ENCODE measurements at places on chromosomes 13 and 19. TPM values are rescaled to one million over a fixed set of nuclear protein-coding genes. Genes with fewer than 3 reads are reported as not detected.

DNA sequence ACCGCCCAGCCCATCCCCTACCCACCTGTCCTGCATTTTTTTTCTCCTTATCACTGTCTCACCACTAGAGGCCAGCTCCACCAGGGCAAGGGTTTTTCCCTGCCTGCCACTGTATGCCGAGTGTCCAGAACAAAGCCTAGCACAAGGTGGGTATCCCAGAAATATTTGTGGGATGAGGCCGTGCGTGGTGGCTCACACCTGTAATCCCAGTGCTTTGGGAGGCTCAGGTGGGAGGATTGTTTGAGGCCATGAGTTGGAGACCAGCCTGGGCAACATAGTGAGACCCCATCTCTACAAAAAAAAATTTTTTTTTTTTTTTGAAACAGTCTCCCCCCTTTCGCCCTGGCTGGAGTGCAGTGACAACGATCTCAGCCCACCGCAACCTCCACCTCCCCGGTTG, 2.9 kb upstream of the MRI1 start:
- H3K27me3 ChIP-seq, result no peaks in the 10 kb centered on the region
- DNase-seq, result no peak
- H3K36me3 ChIP-seq, result peaks cover 57% of the 10 kb centered on the region
- no peak overlapping the region for H3K27ac ChIP-seq

- no peak overlapping the region for H3K4me3 ChIP-seq
- no peak overlapping the region for H3K27ac ChIP-seq
- H3K4me1 ChIP-seq, result no peaks in the 10 kb centered on the region
- H3K36me3 ChIP-seq, result no peaks in the 10 kb centered on the region
- H3K27me3 ChIP-seq, result no peaks in the 10 kb centered on the region
Observed at GRCh38 chr13:80751854-80752253, 410.9 kb upstream of the SPRY2 start.

GRCh38 chr19:1523412-1524286, at the start of gene PLK5:
Gene PLK5, plus strand, starts transcription at chr19:1524077. Its CDS starts 2,920 bp downstream, at chr19:1526997.
- H3K27ac ChIP-seq, result no peak within 1 kb of the TSS
- DNase-seq, result no peak
- no peaks in the 10 kb centered on the region for H3K36me3 ChIP-seq
- no peak within 1 kb of the TSS for H3K4me3 ChIP-seq

DNA sequence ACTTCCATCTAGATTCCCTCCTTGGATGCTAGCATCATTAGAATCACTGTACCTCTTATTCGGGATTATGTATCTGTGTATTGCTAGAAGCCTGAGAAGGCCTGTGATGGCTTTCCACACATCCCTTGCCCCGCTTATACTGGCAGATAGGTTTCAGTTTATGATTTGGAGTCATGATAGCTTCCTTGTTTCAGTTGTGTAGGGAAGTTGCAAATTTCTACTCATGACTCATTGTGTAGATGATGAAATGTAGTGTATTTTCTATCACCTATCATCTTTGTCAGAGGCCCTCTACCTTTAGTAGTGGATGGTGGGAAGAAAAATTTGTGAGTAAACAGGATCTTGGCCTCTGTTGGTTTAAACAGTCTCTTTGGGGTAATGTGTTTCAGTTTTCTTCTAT, 165.2 kb downstream of the GGACT start:
- no peak overlapping the region for H3K4me3 ChIP-seq
- peaks cover 17% of the 10 kb centered on the region for H3K36me3 ChIP-seq
- DNase-seq, result peak; percentile 50
- peak overlapping the region; percentile 55 for H3K27ac ChIP-seq
- H3K27me3 ChIP-seq, result no peaks in the 10 kb centered on the region

DNA sequence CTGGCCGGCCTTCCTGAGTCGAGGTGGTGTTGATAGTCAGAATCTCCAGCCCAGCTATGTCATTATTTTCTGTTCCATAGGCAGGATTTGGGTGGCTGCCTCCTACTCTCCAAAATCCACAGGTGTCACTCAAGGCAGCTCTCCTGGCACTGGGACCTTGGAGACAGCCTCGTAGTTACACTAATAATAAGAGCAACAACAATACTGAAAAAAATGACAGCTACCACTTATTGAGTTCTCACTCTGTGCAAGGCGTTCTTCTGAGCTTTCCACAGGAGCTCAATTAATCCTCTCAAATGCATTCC, 12.2 kb upstream of the KLK12 start:
- H3K27ac ChIP-seq, result no peak overlapping the region
- H3K36me3 ChIP-seq, result no peaks in the 10 kb centered on the region
- no peaks in the 10 kb centered on the region for H3K4me1 ChIP-seq
- DNase-seq, result no peak
- no peaks in the 10 kb centered on the region for H3K27me3 ChIP-seq
- H3K4me3 ChIP-seq, result no peak overlapping the region

GRCh38 chr13:40999416-40999815, 19.7 kb downstream of the ELF1 start:
- H3K36me3 ChIP-seq, result peaks cover 46% of the 10 kb centered on the region
- no peak for DNase-seq
- no peaks in the 10 kb centered on the region for H3K27me3 ChIP-seq
- H3K4me1 ChIP-seq, result peaks cover 40% of the 10 kb centered on the region
- H3K27ac ChIP-seq, result no peak overlapping the region

DNA sequence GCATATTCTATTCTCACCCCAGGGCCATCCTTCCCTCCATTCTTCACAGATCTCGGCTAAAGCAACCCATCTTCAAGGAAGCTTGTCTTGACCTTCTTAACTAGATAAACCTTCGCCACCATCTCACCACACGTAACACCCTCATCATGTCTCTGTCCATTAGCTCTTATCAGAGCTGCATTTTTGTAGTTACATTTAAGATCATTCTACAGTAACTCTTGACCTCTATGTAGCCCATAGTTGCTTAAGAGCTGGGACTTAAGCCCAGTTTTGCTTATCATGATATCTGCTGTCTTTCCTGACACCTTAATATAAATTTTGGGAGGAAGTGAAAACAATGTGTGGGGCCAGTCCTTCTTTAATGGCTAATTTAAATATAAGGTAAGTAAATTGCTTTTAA, 345.1 kb downstream of the MTUS2 start:
- no peaks in the 10 kb centered on the region for H3K4me1 ChIP-seq
- H3K27ac ChIP-seq, result no peak overlapping the region
- no peak overlapping the region for H3K4me3 ChIP-seq
- no peaks in the 10 kb centered on the region for H3K36me3 ChIP-seq
- DNase-seq, result no peak

DNA sequence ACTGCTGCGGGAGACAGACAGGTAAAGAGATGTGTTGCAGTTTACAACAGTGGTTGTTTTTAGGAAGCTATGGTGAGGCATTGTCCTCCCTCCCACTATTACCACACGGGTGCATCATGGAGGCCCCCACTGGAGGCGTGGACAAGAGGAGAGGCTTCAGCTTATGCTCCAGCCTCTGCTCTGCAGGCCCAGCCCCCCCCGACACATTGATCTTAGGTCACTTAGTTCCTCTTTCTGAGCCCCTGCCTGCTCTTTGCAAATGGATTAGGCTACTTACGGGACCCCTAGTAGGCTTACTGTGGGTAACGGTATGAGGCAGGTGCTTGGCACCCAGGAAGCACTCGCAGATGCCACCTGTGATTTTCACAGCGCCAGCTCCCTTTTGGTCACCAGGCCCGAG, 123.9 kb downstream of the SLC7A1 start:
- no peak for DNase-seq
- no peaks in the 10 kb centered on the region for H3K4me1 ChIP-seq
- H3K36me3 ChIP-seq, result no peaks in the 10 kb centered on the region
- no peak overlapping the region for H3K4me3 ChIP-seq
- H3K27me3 ChIP-seq, result no peaks in the 10 kb centered on the region

The SLC25A41 gene
- not detected for total RNA-seq

The KLK3 gene
- total RNA-seq, result not detected

The KLC3 gene
- total RNA-seq, result 3.9 TPM

The ZNF414 gene
- 27.2 TPM for total RNA-seq

The ZFR2 gene
- not detected for total RNA-seq

All from MCF 10A (cell line).